ENCODE measurements at places on chromosomes 6 and 20.

GRCh38 chr6:110886555-110887167 is 12.1 kb downstream of the AMD1 start:
- no peak for DNase-seq

DNA sequence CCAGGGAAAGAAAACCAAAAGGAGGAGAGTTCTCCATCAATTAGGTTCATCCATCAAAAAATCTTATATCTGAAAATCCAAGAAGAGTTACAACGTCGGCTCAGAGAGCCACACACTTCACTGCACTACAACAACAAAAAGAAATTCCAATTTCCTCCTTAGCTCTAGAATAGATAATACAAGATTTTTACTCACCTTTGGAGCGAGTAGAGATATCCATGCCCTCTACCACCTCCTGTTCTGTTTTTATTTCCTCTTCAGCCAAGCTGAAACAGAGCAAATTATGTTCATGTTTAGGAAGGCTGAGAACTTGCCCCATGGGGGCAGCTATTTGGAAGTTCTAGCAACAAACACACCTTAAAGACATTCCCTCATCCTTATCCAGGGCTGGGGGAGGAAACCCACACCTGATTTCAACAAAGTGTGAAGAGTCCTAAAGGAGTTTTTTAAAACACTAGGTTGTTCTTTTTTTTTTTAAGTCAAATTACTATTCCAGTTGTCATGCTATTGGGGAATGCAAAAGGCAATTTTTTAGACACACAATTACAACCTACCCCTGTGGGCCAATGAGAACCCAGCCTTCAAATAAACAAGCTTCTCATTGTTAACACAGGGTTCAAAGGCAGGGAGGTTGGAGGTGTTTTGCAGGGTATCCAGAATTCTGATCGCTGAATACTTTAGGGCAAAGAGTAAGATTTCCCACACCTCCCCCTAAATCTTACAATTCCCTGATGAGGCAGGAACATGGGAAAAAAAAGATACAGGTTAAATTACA is 8.7 kb downstream of the ZMYND8 start:
- DNase-seq = no peak

DNA sequence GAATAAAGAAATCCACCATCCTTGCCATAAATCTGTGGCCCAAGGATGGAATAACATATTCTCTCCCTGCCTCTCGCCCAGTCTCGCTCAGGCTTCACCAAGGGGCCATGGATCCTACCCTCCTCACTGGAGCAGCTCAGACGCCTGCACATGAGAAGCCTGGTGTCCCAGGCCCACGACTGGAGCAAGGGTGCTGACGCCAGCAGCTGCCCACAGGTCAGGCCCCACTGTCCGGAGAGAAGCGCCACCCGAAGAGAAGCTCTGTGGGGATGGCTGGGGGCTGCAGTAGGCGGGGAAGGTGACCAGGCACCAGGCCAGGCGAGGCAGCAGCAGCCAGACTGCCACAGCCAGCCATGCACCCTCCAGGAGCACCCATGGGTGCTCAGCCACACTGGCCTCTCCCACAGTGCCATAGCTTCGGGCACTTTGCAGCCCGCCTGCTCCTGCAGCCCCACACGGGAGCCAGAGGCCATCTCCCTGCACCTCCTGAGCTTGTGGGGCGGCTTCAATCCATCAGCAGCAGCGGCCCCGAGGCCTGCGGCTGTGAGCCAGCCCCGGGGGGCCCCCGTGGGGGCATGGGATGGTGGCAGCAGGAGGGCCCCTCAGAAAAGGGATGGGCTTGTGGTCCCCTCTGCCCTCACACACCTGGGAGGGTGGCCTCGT is 286.2 kb upstream of the SGK1 start:
- no peak for DNase-seq

GRCh38 chr6:112511441-112511840 is 164.3 kb downstream of the RFPL4B start:
- DNase-seq = no peak

DNA sequence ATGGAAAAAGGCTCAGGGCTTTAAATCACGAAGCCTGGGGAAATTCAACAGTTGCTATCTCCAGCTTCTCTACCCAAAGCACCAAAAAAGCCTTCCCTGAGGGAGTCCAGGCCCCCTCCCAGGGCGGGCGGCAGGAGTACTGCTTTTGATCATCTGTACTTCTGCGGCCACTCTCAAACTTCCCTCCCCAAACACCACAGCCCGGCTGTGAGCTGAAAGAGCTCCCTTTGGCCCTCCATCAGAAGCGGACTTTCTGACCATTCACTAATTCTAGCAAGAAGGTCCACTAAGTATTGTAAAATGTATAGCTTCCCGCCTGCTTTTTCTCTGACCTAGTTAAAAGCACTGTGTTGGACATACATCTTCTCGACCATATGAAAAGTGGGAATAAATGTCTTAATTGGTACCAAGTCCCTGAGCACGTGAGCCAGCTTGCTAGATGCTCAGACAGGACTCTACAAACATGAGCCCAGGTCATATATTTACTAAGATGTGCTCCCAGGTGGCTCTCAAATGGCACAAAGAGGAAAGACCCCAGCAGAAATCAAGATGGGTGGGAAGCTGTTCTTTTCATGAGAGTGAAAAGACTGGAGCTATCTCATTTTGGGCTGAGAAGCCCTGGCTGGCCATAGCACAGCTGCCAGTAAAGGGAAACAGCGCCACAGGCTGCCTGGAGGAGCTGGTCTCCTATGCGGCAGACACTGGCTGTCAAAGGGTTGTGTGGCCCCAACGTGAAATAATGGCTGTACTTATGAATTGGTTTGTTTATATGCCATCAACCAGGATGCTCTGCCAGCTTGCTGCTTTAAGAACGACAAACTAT is 58.6 kb downstream of the GFOD1 start:
- DNase-seq = no peak

DNA sequence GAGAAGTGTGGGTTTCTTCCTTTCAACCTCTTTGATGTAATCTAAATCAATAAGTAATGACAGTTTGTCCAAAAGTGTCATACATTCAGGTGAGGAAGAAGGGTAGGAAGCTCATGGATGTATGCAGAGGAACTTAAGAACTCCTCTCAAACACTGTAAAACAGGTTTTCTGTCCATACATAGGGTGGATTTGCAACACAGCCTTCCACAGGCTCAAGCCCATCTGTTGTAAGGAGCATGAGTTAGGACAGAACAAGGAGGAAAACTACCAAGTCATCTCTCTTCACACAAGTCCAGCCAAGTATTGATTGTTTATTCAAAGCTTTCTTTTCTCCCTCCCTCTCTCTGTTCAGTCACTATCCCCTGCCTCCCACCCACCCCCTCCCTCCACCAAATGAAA is 49.0 kb upstream of the CDYL start:
- DNase-seq = no peak

DNA sequence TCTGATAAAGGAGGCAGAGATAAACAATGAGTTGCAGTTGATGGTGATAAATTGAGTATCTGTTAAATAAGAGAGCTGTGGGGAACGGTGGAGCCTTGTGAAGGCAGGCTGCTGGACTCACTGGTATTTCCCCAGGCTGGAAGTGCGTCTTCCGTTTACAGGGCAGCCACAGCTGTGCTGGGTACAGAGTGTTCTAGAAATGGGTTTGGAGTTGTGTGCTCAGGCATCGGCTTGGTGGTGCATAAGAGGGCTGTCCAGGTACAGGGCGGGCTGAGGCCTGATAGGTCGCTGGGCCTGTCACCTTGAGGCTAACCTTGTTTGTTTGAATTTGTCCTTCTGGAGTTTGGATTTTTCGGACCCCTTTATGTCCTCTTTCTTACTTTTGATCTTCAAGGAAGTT is 39.3 kb downstream of the ARID1B start:
- no peak for DNase-seq

GRCh38 chr6:35801148-35801547 is 4.0 kb upstream of the LHFPL5 start:
- no peak for DNase-seq

- no peak for DNase-seq
These were observed 16.7 kb upstream of the C20orf144 start for GRCh38 chr20:33645396-33645795.

GRCh38 chr6:150177952-150178520 is 35.2 kb downstream of the PPP1R14C start:
- DNase-seq = no peak

GRCh38 chr6:80165819-80166218 is 59.3 kb downstream of the BCKDHB start:
- no peak for DNase-seq

- DNase-seq = no peak
These were observed 125.9 kb upstream of the MLN start for GRCh38 chr6:33929575-33930288.

- DNase-seq = no peak
These were observed 172.2 kb downstream of the AIG1 start for GRCh38 chr6:143232849-143233248.

- no peak for DNase-seq
These were observed 107.6 kb upstream of the SSTR4 start for GRCh38 chr20:22927537-22927936.

GRCh38 chr20:34262488-34263288 is 21.5 kb downstream of the ASIP start:
- no peak for DNase-seq

- no peak for DNase-seq
These were observed 58.0 kb downstream of the MYH7B start for GRCh38 chr20:35013421-35014411.

DNA sequence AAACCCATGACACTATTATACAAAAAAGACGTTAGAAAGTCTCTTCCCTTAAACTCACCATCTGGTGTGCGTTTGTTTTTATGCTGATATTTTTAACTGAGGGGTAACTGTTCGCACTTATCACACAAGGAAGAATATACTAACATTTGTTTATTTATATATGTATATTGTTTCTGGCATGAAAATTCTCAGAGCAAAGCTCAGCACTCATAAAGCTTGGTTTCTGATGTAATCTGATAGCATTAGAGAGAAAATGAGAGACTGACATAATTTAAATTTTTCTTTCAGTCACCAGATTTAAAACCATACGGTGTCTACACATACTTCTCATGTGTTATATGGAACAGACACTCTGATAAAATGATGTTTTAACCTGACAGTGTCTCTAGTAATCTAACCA is 6.9 kb downstream of the BLOC1S5 start:
- DNase-seq = no peak

DNA sequence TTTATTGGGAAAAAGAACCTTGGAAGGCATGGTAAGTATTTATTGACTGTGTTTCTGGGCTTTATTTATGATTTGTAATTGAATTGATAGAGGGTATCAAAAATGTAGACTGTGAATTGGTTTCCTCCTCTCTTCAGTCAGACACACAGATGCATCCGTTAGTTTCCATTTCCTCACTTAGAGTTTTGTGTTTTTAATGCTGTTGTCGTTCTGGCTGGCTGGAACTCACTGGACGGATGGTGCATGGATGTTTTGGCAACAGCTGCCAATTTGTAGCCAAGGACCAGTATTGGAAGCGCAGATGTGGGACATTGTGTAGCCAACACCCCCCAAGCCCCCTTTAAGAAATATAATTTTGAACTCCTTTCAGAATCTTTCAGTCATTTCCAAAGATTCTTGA is 134.5 kb downstream of the JARID2 start:
- no peak for DNase-seq

- DNase-seq = no peak
These were observed 22.2 kb upstream of the ZBTB2 start for GRCh38 chr6:151413372-151414145.

DNA sequence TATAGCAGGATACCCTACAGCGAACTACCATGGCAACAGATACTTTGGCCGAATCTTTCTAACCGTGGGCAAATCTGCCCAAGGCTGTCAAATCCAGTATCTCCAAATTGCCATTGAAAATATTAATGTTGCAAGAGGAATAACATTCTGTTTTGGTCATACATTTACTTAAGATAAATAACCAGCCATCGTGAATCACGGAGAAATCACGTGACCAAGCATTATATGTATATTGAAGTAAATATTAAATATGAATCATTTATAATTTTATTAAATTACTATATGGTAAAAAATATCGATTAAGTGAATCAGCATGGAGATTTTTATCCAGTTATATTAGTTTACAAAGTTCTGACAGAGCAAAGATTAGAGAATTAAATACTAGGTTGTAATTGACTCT is 714.6 kb upstream of the GJE1 start:
- DNase-seq = no peak

DNA sequence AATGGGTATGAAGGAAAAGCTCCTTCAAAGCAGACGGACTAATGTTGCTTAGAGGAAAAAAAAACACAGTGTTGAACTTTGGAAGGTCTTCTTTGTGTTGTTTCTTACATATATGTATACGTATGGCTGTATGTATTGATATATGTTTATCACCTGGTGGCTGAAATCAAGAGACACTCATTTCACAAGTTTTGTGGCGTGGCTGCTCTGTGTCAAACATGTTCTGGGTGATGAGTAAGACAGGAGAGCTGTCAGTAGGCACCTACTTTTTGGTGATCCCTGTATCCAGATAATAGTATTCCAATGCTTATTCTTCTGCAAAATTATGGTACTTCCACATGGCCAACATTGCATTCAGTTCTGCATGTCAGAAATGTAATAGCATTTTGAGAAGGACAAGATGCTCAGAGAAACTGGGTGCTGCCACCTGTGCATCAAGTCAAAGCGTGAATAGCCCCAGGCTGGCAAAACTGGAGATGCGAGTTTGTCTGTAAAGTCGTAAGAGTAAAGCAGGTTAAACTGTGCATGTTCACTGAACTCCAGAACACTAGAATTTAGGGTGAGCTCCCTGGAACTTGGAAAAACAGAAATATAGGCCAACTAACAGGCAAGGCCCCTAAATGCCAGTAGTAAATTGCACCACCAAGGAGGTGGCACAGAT is 67.9 kb downstream of the ARMC2 start:
- DNase-seq = no peak

DNA sequence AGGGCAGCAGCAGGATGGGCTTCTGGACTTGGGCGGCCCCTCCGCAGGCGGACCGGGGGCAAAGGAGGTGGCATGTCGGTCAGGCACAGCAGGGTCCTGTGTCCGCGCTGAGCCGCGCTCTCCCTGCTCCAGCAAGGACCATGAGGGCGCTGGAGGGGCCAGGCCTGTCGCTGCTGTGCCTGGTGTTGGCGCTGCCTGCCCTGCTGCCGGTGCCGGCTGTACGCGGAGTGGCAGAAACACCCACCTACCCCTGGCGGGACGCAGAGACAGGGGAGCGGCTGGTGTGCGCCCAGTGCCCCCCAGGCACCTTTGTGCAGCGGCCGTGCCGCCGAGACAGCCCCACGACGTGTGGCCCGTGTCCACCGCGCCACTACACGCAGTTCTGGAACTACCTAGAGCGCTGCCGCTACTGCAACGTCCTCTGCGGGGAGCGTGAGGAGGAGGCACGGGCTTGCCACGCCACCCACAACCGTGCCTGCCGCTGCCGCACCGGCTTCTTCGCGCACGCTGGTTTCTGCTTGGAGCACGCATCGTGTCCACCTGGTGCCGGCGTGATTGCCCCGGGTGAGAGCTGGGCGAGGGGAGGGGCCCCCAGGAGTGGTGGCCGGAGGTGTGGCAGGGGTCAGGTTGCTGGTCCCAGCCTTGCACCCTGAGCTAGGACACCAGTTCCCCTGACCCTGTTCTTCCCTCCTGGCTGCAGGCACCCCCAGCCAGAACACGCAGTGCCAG is at the start of gene TNFRSF6B:
TNFRSF6B (plus strand) TSS at position 25 of the 729 bp plus-strand sequence; CDS start at position 141, 116 bp downstream.
- no peak for DNase-seq
